Nephron progenitor cell (in vitro differentiated cells): ENCODE measurements at places on chromosomes 1 and 21.

DNA sequence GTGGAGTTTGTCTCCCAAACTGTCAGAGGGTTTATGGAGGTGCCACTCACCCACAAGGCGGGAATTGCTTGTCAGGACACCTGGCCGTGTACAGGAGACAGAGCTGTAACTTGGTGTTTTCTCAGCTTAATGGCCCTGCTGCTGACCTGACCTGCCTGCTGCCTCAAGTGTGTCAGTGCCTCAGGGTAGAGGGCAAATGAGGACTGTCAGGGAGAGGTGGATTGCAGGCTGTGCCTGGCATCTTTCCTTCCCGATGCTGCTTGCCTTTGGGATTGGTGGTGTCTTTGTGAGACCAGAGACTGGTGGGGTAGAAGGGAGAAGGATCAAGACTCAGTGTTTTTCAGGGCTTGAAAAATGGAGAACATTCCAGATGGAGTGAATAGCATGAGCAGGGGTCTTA is 31.4 kb downstream of the TMEM53 start:
- H3K4me1 ChIP-seq = peaks cover 98% of the 10 kb centered on the region
- H3K27ac ChIP-seq = no peak overlapping the region
- no peak for DNase-seq
- H3K27me3 ChIP-seq = peaks cover 10% of the 10 kb centered on the region

DNA sequence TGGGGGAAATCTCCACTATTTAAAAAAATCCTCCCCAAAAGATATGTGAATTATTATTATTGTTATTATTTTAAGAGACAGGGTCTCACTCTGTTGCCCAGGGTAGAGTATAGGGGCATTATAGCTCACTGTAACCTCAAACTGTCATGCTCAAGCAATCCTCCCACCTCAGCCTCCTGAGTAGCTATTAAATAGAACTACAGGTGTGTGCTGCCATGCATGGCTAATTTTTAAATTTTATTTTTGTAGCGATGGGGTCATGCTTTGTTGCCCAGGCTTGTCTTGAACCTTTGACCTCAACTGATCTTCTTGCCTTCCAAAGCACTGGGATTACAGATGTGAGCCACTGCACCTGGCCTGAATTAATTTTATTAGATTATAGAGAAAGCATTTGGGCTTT is 116.8 kb downstream of the RABGAP1L start:
- no peak overlapping the region for H3K27ac ChIP-seq
- H3K4me1 ChIP-seq = no peaks in the 10 kb centered on the region
- no peaks in the 10 kb centered on the region for H3K27me3 ChIP-seq
- no peak for DNase-seq
- no peak overlapping the region for H3K4me3 ChIP-seq
- H3K36me3 ChIP-seq = peaks cover 9% of the 10 kb centered on the region

GRCh38 chr1:58857680-58858673 is 74.1 kb upstream of the JUN start:
- peaks cover 8% of the 10 kb centered on the region for H3K27me3 ChIP-seq
- H3K36me3 ChIP-seq = no peaks in the 10 kb centered on the region
- H3K4me1 ChIP-seq = peaks cover 57% of the 10 kb centered on the region
- H3K4me3 ChIP-seq = no peak overlapping the region
- no peak overlapping the region for H3K27ac ChIP-seq

- H3K4me1 ChIP-seq = no peaks in the 10 kb centered on the region
- no peak overlapping the region for H3K4me3 ChIP-seq
- H3K27ac ChIP-seq = no peak overlapping the region
- H3K36me3 ChIP-seq = no peaks in the 10 kb centered on the region
- no peak for DNase-seq
Measured at GRCh38 chr1:111851552-111851951, 95.9 kb downstream of the DDX20 start.

- no peak for DNase-seq
- H3K27ac ChIP-seq = no peak overlapping the region
- no peak overlapping the region for H3K4me3 ChIP-seq
- no peaks in the 10 kb centered on the region for H3K4me1 ChIP-seq
- H3K27me3 ChIP-seq = no peaks in the 10 kb centered on the region
Measured at GRCh38 chr1:173248247-173248940, 41.3 kb upstream of the TNFSF4 start.

GRCh38 chr21:38115870-38116269 is 140.9 kb upstream of the KCNJ15 start:
- DNase-seq = no peak
- H3K4me3 ChIP-seq = no peak overlapping the region
- H3K36me3 ChIP-seq = no peaks in the 10 kb centered on the region
- peaks cover 4% of the 10 kb centered on the region for H3K27me3 ChIP-seq
